ENCODE measurements at places on chromosomes 7 and 10. TPM values are rescaled to one million over a fixed set of nuclear protein-coding genes. Genes with fewer than 3 reads are reported as not detected.

- no peak for DNase-seq
These were observed 5.8 kb downstream of the UPP1 start for GRCh38 chr7:48094861-48095293.

- DNase-seq: peak; percentile 100
These were observed 23.3 kb downstream of the MYOF start for GRCh38 chr10:93458821-93459257.

The HMX3 gene
- total RNA-seq: 0.45 TPM

The MMD2 gene
- not detected for total RNA-seq

All from H4 (cell line).